Lung (tissue), 17 donors: ENCODE measurements at places on chromosomes 6 and 20. TPM values are rescaled to one million over a fixed set of nuclear protein-coding genes. Genes with fewer than 3 reads are reported as not detected.

DNA sequence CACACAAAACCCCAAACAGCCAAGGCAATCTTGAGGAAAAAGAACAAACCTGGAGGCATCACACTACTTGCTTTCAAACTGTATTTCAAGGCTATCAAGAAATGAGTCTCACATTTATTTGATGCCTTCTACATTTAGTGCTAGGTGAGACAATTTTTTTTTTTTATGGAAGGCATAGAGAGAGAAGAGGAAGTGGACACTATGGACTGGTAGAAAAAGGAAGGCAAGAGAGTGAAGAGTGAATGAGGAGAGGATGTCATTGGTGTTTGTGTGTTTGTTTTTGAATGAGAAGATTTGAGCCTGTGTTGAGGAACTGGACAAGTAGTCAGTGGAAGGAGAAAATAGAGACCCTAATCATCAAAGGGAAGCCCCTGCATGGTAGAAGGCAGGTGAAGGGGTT lies 182.0 kb upstream of the JAG1 start:
- H3K27ac ChIP-seq: no peak overlapping the region
- no peaks in the 10 kb centered on the region for H3K4me1 ChIP-seq
- H3K4me3 ChIP-seq: no peak overlapping the region
- DNase-seq: no peak

- no peak overlapping the region for H3K4me3 ChIP-seq
- DNase-seq: no peak
- H3K27ac ChIP-seq: no peak overlapping the region
- no peaks in the 10 kb centered on the region for H3K4me1 ChIP-seq
- no peaks in the 10 kb centered on the region for H3K36me3 ChIP-seq
Observed at GRCh38 chr6:2542858-2543218, 207.9 kb downstream of the MYLK4 start.

GRCh38 chr6:48032151-48032550 lies 78.8 kb downstream of the PTCHD4 start:
- H3K36me3 ChIP-seq: no peaks in the 10 kb centered on the region
- H3K27me3 ChIP-seq: no peaks in the 10 kb centered on the region
- H3K4me3 ChIP-seq: no peak overlapping the region

DNA sequence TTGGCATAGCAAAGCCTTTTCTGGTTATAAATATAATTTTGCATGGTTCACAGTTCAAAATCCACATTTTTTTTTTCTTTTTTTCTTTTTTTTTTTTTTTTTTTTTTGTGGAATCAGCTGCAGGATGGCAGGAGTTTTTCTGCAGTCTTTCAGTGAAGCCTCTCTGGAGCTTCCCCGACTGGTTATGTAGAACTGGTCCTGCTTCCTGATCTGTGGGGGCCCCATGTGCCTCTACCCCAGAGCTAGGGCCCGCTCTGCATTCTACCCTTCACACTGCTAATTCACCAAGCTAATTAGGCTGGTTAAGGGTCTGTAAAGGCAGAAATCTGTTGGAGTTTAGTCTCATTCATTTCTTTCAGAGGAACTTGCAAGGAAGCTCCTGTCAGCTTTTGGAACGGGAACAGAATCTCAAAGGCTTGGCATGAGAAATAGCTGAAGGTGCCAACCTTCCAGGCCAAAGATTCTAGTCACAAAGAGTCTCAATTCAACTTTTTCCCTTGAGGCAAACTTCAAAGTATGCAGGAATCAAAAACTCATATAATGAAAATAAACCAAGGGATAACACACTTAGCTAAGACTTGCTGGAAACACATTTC lies 45.5 kb downstream of the HMGN3 start:
- no peak for DNase-seq
- no peak overlapping the region for H3K27ac ChIP-seq
- no peaks in the 10 kb centered on the region for H3K27me3 ChIP-seq
- H3K4me1 ChIP-seq: no peaks in the 10 kb centered on the region
- H3K36me3 ChIP-seq: no peaks in the 10 kb centered on the region

GRCh38 chr6:44508646-44509045 lies 121.1 kb downstream of the CDC5L start:
- no peaks in the 10 kb centered on the region for H3K27me3 ChIP-seq
- H3K27ac ChIP-seq: no peak overlapping the region
- H3K36me3 ChIP-seq: no peaks in the 10 kb centered on the region
- no peaks in the 10 kb centered on the region for H3K4me1 ChIP-seq
- DNase-seq: no peak
- no peak overlapping the region for H3K4me3 ChIP-seq

GRCh38 chr6:106101466-106101865 lies 15.3 kb downstream of the PRDM1 start:
- no peaks in the 10 kb centered on the region for H3K27me3 ChIP-seq
- no peaks in the 10 kb centered on the region for H3K36me3 ChIP-seq
- H3K27ac ChIP-seq: no peak overlapping the region
- peaks cover 7% of the 10 kb centered on the region for H3K4me1 ChIP-seq
- DNase-seq: no peak

- peak; percentile 78 for DNase-seq
- no peak overlapping the region for H3K4me3 ChIP-seq
- H3K4me1 ChIP-seq: peaks cover 6% of the 10 kb centered on the region
- peak overlapping the region; percentile 94 for H3K27ac ChIP-seq
- no peaks in the 10 kb centered on the region for H3K36me3 ChIP-seq
Observed at GRCh38 chr20:57628047-57628961, 8.1 kb upstream of the ZBP1 start.

DNA sequence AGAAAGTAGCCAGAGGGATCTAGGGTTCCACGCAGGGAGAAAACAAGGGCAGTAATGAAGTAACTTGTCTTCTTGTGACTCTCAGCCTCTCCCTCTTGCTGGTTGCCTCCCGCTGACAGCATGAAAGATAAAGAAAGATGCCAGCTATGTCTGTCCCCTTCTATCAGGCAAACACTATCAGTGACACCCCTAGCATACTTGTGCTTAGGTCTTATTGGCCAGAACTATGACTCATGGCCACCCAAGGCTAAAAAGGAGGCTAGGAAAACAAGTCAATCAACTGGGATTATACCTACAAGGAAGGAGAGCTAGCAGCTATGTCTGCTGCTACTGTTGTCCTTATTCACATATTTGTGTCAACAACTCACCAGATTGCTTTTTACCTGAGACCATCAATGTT lies 206.8 kb upstream of the SOX4 start:
- H3K4me1 ChIP-seq: no peaks in the 10 kb centered on the region
- no peak overlapping the region for H3K4me3 ChIP-seq
- no peaks in the 10 kb centered on the region for H3K36me3 ChIP-seq
- H3K27me3 ChIP-seq: no peaks in the 10 kb centered on the region

DNA sequence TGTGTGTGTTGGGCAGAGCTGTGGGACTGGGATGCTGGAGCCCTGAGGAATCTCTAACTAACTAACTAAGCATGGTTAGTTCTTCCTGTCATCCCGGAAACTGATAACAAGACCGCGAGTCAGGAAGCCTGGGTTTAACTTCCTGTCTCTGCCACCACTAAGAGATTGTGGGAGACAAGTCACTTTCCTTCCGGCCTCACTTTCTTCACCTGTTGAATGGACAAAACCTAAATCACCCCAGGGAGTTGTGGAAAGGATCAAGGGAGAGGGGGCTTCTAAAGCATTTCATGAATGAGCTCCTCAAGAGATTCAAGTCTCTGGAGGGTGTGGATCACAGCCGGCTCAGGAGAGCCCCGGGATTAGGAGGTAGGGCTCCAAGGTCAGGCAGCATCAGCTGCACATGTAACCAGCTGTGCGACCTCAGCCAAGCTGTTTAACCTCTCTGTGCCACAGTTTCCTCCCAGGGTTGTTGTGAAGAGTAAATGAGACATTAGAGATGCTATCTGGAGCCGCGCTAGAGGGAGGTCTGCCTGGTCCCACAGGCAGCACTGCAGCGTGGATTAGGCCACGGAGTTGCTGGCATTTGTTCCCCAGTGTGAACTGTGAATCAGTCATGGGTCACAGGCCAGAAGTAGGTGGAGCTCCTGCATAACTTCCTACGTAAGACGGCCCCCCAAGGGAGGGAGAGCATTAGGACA lies 105.1 kb downstream of the TOX2 start:
- DNase-seq: no peak
- H3K4me3 ChIP-seq: no peak overlapping the region
- H3K36me3 ChIP-seq: no peaks in the 10 kb centered on the region
- H3K27ac ChIP-seq: no peak overlapping the region
- H3K27me3 ChIP-seq: no peaks in the 10 kb centered on the region

DNA sequence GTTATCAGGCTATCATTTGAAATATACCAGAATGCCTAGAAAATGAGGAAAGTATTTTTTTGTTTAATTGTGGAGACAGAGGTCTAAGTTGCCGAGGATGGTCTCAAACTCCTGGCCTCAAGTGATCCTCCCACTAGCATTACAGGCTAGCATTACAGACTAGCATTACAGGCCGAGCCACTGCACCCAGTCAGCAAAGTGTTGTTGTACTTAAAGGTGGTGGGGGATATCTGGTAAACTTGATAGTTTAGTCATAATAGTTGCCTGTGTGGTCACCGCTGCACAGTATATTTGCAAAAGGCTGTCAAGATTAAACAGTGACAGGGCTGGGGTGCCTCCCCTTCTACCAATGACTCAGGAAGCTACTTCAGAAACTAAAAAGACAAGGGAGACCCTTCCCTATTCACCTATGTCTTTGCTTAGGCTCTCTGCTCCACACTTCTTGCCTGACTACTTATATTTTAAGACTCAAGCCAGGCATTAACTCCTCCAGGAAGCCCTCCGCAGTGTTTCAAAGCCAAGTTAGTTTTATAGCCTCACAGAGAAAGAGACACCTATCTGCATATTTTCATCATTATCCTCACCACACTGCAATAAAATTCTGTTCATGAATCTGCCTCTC lies 3.1 kb upstream of the AKIRIN2 start:
- peaks cover 2% of the 10 kb centered on the region for H3K4me1 ChIP-seq
- H3K36me3 ChIP-seq: peaks cover 5% of the 10 kb centered on the region
- H3K27me3 ChIP-seq: no peaks in the 10 kb centered on the region
- no peak for DNase-seq
- H3K4me3 ChIP-seq: no peak overlapping the region

DNA sequence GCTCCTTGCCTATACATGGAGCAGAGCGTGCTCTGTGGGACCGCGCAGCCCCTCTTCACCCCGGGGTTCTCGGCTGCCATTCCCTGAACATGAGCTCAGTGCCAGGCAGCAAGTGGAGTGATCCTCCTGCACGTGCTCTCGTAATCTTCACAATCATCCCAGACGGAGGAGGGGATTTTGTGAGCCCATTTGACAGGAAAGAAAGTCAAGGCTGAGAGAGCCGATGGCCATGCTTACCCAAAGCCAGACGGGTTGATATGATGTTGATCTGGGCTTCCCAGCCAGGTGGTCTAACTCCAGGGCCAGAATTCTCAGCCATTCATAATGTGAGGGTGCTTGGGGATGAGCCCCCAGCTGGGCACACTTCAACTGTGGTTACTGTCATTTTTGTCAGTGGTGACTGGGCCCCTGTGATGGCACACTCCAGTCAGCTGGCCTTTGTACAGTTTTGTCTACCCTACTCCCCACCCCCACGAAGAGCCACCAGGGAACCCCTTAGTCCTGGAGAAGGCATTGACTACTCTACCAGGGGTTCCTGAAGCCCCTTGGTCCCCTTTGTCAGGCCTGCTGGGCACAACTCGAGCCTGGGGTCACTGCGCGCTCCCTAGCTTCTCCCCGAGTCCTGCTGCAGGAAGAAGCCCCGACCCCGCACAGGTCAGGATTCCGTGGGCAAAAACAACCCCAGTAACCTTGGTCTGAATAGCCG lies 1.5 kb downstream of the APCDD1L start:
- H3K4me3 ChIP-seq: no peak overlapping the region
- no peaks in the 10 kb centered on the region for H3K36me3 ChIP-seq
- no peak for DNase-seq
- no peaks in the 10 kb centered on the region for H3K4me1 ChIP-seq

DNA sequence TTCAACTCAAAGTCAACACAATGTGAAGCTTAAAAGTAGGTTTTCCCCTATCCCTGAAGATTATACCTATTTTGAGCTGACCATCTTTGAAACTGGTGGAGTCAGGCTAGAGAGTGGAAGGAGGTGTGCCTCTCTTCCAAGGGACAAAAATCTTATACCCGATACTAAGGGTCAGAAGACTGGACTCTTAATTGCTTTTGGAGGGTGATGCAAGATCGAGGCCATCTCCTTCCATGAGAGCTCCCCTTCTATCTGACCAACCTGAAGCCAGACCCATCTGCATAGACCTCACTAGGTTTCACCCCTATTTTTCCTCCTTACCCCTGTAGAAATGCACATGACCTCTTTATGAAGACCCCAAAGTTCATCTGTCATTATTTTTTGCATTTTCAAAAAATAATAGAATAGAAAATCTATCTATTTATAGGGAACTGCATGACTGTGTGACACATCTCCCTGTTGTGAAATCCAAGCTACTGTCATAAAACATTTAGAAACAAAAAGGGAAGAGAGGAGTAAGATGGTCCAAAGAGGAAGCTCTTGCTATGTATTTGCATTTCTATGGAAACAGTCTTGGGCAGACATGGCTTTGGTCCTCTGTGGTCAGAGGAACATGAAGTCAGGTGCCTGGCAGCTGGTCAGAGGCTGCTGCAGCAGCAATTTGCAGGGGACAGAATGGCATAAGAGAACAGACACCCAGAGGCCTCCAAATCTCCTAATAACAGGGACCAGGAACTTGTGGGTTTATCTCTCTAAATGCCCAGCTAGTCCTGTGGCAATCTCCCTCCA lies 349.2 kb downstream of the MAFB start:
- H3K4me3 ChIP-seq: no peak overlapping the region
- H3K4me1 ChIP-seq: no peaks in the 10 kb centered on the region
- no peaks in the 10 kb centered on the region for H3K27me3 ChIP-seq
- H3K36me3 ChIP-seq: no peaks in the 10 kb centered on the region
- no peak overlapping the region for H3K27ac ChIP-seq

Gene HRH3
- total RNA-seq: not detected

Gene DAAM2
- 30.3 TPM for total RNA-seq

Gene ZBP1
- total RNA-seq: 3.0 TPM
